ENCODE measurements at places on chromosomes 1 and 21.

GRCh38 chr1:223095870-223096269, 47.2 kb downstream of the TLR5 start:
- no peak for DNase-seq

DNA sequence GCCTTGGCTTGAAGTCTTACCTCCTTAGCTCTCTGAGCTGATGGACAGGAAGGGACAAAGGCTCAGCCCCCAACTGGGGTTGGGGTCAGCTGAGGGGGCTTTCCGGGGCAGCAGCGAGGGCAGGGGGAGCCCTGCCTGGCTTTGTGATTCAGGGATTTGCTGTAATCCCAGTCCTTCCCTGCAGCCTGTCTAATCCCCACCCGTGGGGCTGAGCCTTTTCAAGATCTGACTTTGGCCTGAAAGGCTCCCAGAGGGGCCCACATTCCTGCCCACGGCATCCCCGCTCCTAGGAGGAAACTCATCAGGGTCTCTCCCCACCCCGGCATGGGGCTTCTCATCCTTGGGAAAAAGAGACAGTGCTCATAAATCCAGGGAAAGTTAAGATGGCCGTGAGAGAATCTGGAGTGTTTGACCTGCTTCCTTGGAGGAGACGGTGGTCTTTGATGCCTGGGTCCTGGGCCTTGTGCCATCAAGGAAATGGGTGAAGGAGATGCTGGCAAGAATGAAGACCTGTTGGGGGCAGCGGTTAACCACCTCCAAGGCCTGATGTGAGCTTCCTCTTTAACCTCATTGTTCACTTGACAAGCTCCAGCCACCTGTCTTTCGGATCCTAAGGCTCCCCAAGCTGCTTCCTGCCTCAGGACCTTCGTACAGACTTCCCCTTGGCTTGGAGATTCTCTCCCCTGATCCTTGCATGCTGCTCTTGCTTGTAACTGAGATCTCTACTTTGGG, 83.1 kb upstream of the WNT4 start:
- DNase-seq: no peak

DNA sequence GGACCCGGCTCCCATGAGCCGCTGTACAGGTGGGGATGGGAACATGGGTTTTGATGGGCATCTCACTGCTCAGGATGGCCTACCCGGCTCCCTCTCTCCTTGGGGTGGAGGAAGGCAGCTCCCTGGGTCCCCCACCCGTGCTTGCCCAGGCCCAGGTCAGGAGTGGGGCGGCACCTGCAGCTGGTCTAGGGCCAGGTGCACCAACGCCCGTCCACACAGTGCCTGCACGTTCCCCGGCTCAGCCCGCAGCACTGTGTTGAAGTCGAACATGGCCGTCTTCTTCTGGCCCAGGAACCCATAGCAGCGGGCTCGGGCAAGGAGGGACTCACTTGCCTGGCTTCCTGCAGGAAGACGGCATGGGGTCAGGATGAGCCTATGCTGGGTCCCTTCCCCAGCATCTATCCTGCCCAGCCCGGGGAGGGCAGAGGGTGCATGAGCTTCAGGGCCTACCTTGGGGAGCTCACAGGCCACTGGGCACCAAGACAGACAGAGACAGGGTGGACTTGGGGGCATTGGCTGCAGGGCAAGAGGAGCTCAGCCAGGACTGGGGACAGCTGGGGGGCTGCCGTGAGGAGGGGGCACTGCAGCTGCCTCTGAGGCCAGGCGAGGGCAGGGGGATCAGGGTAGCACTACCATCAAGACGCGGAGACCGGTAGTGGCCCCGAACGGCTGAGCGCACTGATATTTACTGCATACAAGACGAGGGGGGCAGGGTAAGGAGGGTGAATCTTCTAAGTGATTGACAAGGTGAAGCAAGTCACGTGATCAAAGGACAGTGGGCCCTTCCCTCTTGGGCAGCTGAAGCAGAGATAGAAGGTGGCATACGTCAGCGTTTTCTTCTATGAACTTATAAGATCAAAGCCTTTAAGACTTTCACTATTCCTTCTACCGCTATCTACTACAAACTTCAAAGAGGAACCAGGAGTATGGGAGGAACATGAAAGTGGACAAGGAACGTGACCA, 17.8 kb downstream of the TTC34 start:
- no peak for DNase-seq

- DNase-seq: no peak
These were observed 4.9 kb downstream of the RPL11 start for GRCh38 chr1:23696335-23696989.

DNA sequence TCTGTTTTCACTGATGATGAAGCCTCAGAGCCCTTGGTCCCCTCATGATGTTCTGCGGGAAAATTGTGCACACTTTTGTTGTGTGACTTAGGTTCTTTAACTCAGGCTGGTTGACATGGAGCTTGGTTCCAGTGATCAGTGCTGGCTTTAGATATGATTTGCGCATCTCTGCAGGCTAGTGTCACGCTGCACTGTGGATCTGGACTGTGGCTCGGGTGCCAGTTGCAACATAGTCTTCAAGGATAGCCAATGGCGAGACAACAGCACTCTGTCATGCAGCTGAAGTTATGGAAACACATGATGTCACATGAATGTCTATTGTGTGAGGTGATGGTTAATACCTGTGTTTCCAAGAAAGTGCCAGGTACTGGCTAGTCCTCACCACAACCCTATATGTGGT, 56.7 kb downstream of the DDR2 start:
- no peak for DNase-seq

DNA sequence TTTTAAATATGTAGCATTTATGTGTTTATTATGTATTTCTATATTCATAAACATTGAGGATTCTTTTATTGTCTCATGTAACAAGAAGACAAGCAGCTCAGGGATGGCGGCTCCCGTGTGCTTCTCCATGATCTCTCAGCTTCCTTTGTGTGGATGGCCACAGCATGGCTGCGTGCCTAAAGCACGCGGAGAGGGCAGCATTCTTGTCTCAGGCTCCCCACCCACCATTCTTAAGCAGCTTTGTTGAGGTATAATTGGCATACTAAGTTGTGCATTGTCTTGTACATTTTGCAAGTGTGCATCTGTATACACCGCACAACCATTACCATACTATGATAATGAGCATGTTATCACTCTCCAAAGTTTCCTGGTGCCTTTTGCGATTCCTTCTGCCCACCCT, 81.6 kb downstream of the CAMTA1 start:
- no peak for DNase-seq

GRCh38 chr1:109441069-109441468, 14.8 kb upstream of the PSMA5 start:
- no peak for DNase-seq

All from activated CD8-positive, alpha-beta memory T cell treated with anti-CD3 and anti-CD28 coated beads for 1 hour (primary cell).